ENCODE measurements at places on chromosomes 1 and 21.

- no peak for DNase-seq
Measured at GRCh38 chr1:100713626-100714025, 5.9 kb upstream of the VCAM1 start.

DNA sequence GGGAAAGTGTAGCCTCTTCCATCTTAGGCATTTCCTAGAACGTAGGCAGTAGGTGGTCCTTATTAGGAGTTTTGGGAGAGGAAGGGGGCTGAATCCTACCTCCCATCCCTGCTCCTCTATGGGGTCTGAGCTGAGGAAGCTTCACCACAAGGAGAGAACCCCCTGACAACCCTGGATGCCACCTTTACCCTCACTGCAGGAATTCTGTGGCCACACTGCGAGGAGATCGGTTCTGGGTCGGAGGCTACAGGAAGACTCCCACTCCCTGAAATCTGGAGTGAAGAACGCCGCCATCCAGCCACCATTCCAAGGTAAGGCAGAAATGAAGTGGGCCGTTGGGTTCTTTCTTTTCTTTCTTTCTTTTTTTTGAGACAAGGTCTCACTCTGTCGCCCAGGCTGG, 1.5 kb downstream of the MX1 start:
- no peak for DNase-seq

DNA sequence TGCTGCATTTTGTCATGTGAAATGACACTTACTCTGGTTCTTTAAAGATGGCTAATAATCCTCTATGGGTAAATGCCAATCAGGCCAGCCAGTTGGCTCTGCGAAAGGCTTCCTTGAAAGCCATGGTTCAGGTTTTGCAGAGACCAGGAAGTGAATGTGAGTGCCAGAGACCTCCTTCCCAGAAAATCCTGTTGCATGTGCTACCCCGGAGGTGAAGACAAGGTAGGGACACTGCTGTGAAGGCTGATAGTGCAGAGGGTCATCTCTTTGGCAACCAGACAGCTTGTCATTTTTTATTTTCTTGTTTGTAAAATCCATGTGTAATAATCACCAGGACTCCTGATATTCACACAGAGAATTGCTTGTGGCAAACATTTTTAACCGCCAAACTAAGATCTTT, 18.7 kb downstream of the LRRC8D start:
- DNase-seq: no peak

DNA sequence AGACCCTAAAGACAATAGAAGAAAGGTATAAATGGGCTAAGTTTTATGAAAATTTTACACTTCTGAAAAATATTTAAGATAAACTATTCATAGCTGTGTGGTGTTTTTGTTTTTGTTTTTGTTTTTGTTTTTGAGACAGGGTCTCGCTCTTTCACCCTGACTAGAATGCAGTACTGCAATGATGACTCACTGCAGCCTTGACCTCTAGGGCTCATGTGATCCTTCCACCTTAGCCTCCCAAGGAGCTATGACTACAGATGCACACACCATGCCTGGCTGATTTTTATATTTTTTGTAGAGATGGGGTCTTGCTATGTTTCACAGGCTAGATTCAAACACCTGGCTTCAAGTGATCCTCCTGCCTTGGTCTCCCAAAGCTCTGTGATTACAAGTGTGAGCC, 66.6 kb downstream of the PUM1 start:
- DNase-seq: no peak

DNA sequence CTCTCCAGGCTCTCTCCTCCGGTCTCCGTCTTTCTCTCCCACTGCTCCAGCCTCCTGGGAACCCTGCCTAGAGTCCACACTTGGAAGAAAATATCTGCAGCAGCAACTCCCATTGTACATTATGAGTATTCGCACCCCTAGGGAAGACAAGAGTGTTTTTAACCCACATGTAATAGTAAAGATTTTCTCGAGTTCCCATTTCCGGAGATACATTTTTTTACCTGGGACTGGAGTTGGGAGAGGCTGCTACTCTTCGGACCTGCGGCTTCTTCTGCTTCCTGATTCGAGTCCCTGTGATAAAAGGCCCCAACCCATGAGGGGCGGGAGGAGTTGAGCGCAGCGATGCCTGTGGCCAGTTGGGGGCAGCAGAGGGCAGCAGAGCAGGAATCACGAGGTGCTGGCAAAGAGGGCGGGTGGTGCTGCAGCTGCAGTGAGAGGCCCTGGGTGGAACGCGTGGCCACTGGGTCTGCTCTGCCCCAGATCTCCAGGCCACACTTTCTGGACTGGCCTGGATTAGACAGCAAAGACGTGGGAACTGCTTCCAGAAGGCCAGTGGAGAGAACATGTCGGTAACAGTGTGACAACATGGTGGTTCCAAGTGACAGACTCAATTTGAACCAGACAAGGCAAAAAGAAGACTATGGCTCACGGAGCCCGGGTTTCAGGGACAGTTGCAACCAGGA, 221.0 kb upstream of the CSF3R start:
- DNase-seq: peak; percentile 43

- no peak for DNase-seq
Measured at GRCh38 chr1:31040038-31040437, 25.5 kb downstream of the PUM1 start.
